HT-29 (cell line): ENCODE measurements at places on chromosomes 12 and 14. TPM values are rescaled to one million over a fixed set of nuclear protein-coding genes. Genes with fewer than 3 reads are reported as not detected.

The CMA1 gene
- not detected in 2 replicates for total RNA-seq

The ARMH4 gene
- not detected in 2 replicates for total RNA-seq

The PIP4P1 gene
- 33.1 and 35.7 TPM in 2 replicates for total RNA-seq

The LALBA gene
- total RNA-seq = not detected in 2 replicates

The DACT1 gene
- not detected in 2 replicates for total RNA-seq

The KLHDC1 gene
- total RNA-seq = not detected in 2 replicates

The CYP27B1 gene
- total RNA-seq = 7.0 and 11.0 TPM in 2 replicates

The SYNDIG1L gene
- not detected in 2 replicates for total RNA-seq

The HOXC10 gene
- 1.7 TPM in 1 of 2 replicates, not detected in the other for total RNA-seq

The DUSP6 gene
- total RNA-seq = 112 and 135 TPM in 2 replicates

The HCFC2 gene
- total RNA-seq = 0.97 and 1.4 TPM in 2 replicates

The LAG3 gene
- total RNA-seq = 0.05 and 0.56 TPM in 2 replicates

The VRTN gene
- total RNA-seq = 3.2 and 4.1 TPM in 2 replicates

The CPNE8 gene
- 2.6 and 5.8 TPM in 2 replicates for total RNA-seq

The CLEC4D gene
- not detected in 2 replicates for total RNA-seq

The RNFT2 gene
- 11.3 and 16.2 TPM in 2 replicates for total RNA-seq

The KRT6A gene
- total RNA-seq = not detected in 2 replicates

The KRT3 gene
- not detected in 2 replicates for total RNA-seq

The SCN8A gene
- 0.05 and 0.71 TPM in 2 replicates for total RNA-seq

The CRIP1 gene
- 667 and 791 TPM in 2 replicates for total RNA-seq

The ADAMTS20 gene
- total RNA-seq = not detected in 2 replicates

The RNASE1 gene
- total RNA-seq = 0.37 and 7.7 TPM in 2 replicates

The CCDC60 gene
- total RNA-seq = not detected in 2 replicates

The FOXA1 gene
- total RNA-seq = 191 and 199 TPM in 2 replicates

The VDR gene
- total RNA-seq = 15.3 and 15.4 TPM in 2 replicates

The LTB4R gene
- total RNA-seq = 9.8 and 10.6 TPM in 2 replicates

The PLEK2 gene
- 32.1 and 48.1 TPM in 2 replicates for total RNA-seq

The CLEC1A gene
- total RNA-seq = not detected in 2 replicates

The LIN7A gene
- total RNA-seq = not detected in 2 replicates

The NFE2 gene
- 0.20 TPM in 1 of 2 replicates, not detected in the other for total RNA-seq

The ERP27 gene
- total RNA-seq = 0.28 and 0.37 TPM in 2 replicates

The KITLG gene
- 37.8 and 42.1 TPM in 2 replicates for total RNA-seq

The STAC3 gene
- 0.41 and 1.1 TPM in 2 replicates for total RNA-seq

The KLRC1 gene
- 0.29 TPM in 1 of 2 replicates, not detected in the other for total RNA-seq

The SLCO1B1 gene
- 0.21 and 0.36 TPM in 2 replicates for total RNA-seq

The PLD4 gene
- total RNA-seq = not detected in 2 replicates

The CDKN1B gene
- 52.9 and 67.7 TPM in 2 replicates for total RNA-seq

The JPH4 gene
- total RNA-seq = not detected in 2 replicates

The BRI3BP gene
- total RNA-seq = 39.3 and 44.0 TPM in 2 replicates

The KERA gene
- not detected in 2 replicates for total RNA-seq

The CEBPE gene
- not detected in 2 replicates for total RNA-seq

The FAM90A1 gene
- total RNA-seq = not detected in 2 replicates

The MYF6 gene
- total RNA-seq = not detected in 2 replicates

The SERPINA3 gene
- total RNA-seq = 1.0 and 2.0 TPM in 2 replicates

The DPPA3 gene
- not detected in 2 replicates for total RNA-seq

The HNF1A gene
- total RNA-seq = 31.1 and 41.7 TPM in 2 replicates

The TMTC2 gene
- total RNA-seq = 15.1 and 18.2 TPM in 2 replicates

The TAS2R8 gene
- total RNA-seq = not detected in 2 replicates

The MUCL1 gene
- not detected in 2 replicates for total RNA-seq

The TMEM119 gene
- total RNA-seq = not detected in 2 replicates

The E2F7 gene
- 7.8 and 10.5 TPM in 2 replicates for total RNA-seq

The RTN1 gene
- total RNA-seq = not detected in 2 replicates

The ABCC9 gene
- not detected in 2 replicates for total RNA-seq

The BICDL1 gene
- 19.9 and 21.5 TPM in 2 replicates for total RNA-seq

The MMP19 gene
- total RNA-seq = not detected in 2 replicates

The OR11H6 gene
- not detected in 2 replicates for total RNA-seq

The MYF5 gene
- not detected in 2 replicates for total RNA-seq

The NYNRIN gene
- 21.3 and 25.1 TPM in 2 replicates for total RNA-seq

The NPFF gene
- not detected in 2 replicates for total RNA-seq

The MORN3 gene
- total RNA-seq = 0.05 and 0.13 TPM in 2 replicates
